ENCODE measurements at places on chromosomes 7 and 10. TPM values are rescaled to one million over a fixed set of nuclear protein-coding genes. Genes with fewer than 3 reads are reported as not detected.
A peak's percentile ranks its signal among the peaks of the same experiment; 100 is the strongest.

GRCh38 chr7:85289279-85289678 is 102.4 kb upstream of the SEMA3D start:
- no peak for DNase-seq

DNA sequence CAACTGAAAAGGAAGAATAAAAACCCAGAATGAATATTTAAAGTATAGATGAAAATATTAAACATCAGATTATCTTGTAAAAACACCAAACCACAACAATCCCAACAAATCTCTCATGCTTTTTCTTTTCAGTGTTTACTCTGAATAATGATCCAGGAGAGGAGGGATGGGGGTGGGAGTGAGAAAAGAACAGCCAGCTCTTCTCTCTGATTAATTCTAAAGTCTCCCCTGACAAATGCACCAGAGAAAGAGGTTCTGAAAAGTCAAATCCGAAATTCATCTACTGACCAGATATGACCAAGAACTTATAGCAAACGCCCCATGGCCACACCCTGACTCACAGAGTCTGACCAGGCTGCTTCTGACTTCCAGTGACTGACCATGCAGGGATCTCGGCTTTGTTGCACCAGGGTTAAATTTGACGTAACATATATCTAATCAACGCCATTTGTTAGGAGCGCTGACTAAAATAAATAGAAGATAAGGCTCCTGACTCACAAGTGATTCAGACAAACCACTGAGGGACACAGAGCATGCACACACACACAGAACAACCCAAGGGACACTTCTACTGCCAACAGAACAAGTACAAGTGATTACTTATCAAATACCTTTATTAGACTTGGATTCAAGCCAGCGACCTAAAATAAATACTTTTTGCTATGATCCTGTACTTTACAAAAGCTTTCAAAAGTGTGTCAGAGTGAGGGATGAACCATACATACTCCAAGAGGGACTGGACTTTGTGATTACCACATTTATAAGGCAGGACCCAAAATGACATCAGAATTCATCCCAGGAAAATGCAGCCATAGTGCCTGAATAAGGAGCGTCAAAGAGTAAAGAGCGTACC is 9.3 kb upstream of the SPOCK2 start:
- peak; percentile 45 for DNase-seq

GRCh38 chr10:82208726-82209125 is 333.7 kb downstream of the NRG3 start:
- no peak for DNase-seq

GRCh38 chr7:33155811-33156210 is 26.4 kb downstream of the BBS9 start:
- DNase-seq, result no peak

DNA sequence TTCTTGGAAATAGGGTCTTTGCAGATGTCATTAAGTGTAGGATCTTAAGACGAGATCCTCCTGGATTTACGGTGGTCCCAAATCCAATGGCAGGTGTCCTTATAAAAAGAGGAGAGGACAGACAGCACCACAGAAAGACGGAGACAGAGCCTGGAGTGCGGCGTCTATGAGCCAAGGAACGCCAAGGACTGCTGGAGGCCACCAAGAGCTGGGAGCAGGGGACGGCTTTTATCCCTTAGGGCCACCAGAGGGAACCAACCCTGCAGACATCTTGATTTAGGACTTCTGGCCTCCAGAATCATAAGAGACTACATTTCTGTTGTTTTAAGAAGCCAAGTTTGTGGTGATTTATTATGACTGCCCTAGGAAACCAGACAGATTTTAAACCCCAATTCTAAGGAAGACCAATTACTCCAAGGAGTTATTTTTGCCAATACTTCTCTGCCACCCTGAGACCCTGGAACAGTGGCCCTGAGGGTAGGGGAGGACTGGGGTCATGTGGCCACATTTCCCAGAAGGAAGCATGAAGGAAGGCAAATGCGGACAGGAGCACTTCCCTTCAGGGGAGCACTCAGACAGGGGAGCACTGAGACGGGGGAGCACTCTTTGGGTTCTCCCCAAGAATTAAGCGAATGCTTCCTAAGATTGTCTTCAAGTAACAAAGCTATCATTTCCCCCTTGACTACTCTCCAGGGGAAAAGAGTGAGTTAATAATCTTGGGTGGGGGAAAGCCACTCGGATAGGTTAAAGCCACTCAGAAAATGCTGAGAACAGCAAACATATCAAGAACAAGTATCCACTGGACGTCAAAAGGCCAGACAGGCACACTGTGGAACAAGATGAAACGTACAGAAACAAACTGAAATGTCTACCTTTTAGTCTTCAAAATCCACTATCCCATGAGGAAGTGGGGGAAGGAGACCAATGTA is 67.5 kb downstream of the CHST15 start:
- DNase-seq, result no peak

- no peak for DNase-seq
Measured at GRCh38 chr10:70078937-70079336, 26.3 kb downstream of the MACROH2A2 start.

DNA sequence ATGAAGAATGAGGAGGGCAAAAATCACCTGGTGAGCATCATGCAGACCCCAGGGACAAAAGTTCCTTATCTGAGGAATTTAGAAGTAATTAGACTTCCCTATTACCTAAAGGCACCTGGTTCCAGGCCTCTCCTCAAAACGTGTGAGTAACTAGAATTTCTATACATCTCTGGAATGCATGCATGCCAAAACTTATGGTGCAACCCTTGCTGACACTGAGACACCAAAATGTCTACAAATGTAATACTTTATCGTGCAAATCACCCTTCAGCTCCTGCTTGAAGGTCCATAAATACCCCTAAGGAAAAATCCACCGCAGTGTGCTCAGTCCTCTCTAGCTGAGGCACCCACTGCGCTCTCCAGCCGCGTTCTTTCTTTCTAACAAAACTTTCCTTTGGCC is 84.2 kb downstream of the PAXIP1 start:
- DNase-seq, result no peak

DNA sequence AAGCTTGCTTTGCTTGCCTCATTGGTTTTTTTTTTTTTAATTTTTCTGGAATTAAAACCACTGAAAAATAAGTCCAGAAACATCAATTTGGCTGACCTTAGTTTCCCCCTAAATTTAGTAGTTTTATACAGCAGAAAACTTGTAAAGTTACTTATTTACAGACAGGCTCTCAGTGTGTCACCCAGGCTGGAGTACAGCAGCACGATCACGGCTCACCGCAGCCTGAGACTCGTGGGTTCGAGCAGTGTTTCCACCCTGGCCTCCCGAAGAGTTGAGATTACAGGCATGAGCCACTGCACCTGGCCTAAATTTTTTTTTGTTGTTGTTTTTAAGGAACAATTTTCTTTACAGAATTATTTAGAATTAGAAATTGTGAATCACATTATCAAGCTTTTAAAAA is 250.5 kb downstream of the SDK1 start:
- DNase-seq, result no peak

GRCh38 chr7:154167807-154168206 is 115.6 kb downstream of the DPP6 start:
- no peak for DNase-seq

- no peak for DNase-seq
Measured at GRCh38 chr7:131008840-131009711, 275.1 kb upstream of the KLF14 start.

DNA sequence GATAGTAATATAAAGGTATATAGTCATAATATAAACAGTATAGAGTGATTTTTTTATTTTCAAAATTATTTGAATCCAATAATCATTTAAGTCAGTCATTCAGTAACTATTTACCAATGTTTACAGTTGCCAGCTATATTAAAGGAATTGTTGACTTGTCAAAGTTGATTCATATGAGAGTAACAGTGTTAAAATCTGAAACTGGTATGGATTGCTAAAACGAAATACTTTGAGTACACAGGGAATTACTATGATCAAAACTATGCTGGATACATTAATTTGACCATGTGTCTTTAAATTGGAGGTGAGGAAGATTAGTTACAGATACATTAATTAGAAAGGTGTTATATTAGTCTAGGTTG is 282.6 kb downstream of the ADK start:
- DNase-seq, result no peak

DNA sequence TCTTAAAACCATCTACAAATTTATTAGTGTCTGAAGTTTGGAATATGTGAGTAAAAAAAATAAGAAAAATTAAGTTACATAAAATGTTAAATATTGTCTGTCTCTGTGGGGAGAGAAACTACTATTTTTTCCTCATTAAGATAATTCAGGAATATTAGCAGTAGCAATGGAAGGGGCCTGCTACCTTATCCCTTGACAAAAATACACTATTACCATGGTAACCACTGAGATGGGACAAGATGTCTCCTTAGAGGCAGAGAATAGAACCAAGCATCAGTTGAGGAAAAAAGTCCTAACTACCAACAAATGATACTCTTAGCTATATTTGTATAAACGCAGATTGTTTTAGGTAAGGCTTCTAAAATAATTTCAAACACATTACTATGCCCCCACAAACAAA is 150.7 kb upstream of the LSM8 start:
- DNase-seq, result no peak

DNA sequence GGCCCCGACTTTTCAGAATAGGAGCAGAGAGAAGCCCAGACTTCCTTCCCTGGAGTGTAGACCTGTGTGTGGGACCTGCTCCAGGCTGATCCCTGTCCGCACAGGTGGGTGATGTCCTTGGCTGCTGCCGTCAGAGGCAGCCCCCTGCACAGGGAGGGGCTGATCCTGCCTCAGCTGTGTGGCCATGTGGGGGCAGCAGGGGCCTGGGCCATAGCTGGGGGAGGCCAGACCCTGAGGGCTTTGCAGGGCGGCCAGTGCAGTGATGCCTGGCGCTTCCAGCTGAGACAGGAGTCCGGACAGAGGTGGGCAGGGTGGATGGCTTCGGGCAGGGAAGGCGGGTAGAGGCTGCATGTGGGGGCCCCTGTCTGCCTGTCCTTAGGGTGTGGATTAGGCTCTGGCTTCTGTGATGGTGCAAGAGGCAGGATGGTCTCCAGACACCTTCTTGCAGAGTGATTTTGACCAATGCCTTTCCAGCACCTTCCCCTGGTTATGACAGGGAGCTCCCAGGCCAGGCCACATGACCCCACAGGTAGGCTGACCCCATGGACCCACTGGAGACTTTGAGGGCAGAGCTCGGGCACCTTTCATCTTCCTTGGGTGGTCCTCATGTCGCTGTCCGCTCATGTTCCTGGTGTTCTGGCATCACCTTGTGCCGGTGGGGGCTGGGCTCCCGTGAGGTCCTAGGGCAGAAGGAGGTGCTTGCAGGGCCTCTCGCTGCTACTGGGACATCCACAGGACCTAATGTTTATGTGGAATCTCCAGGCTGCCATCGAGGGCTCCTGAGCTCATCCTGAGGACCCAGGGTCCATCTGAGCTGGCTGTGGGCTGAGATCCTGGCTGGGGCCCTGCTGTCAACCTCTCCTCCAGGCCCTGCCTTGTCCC is 141.5 kb downstream of the ADCY1 start:
- peak; percentile 81 for DNase-seq

DNA sequence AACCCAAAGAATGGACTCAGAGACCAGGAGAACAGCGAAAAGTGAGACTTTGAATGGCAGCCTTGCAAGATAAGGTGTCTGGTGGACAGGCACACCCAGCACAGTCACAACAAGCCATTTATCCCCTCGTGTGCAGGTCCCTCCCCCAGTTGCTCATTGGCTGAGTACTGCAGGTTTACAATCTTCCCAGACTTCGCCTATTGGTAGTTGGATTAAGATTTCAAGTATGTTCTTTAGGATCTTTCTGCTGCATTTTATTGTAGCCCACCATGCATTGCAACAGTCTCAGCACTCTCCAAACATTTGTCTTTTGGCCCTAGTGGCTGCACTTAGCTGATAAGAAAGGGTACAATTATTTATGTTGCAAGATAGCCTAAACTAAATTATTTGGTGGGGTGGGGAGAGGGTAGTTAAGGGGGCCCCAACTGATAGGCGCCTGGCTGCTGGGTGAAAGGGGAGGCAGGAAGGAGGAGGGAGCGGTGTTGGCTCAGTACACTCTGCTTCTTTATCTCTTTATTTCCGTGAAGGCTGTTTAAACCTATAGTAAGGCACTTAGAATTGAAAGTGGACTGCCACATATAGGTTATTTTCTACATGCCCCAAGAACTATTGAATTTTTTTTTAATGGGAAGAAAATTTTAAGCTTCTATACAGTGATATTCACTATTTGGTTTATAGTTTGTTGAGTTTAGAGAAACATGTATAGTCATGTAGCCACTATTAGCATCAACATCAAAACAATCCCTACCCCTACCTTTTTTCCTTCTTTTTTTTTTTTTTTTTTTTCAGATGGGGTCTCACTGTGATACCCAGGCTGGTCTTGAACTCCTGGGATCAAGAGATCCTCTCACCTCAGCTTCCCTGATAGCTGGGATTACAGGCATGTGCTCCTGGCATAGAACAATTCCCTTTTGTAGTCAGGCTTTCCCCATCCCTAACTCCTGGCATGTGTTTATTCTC is 54.2 kb downstream of the GUSB start:
- DNase-seq, result no peak

GRCh38 chr7:77232467-77232866 is 32.8 kb upstream of the FGL2 start:
- no peak for DNase-seq

GRCh38 chr7:110421490-110422241 is 669.3 kb upstream of the LRRN3 start:
- DNase-seq, result no peak

GRCh38 chr7:84847790-84848189 is 339.1 kb downstream of the SEMA3D start:
- no peak for DNase-seq

DNA sequence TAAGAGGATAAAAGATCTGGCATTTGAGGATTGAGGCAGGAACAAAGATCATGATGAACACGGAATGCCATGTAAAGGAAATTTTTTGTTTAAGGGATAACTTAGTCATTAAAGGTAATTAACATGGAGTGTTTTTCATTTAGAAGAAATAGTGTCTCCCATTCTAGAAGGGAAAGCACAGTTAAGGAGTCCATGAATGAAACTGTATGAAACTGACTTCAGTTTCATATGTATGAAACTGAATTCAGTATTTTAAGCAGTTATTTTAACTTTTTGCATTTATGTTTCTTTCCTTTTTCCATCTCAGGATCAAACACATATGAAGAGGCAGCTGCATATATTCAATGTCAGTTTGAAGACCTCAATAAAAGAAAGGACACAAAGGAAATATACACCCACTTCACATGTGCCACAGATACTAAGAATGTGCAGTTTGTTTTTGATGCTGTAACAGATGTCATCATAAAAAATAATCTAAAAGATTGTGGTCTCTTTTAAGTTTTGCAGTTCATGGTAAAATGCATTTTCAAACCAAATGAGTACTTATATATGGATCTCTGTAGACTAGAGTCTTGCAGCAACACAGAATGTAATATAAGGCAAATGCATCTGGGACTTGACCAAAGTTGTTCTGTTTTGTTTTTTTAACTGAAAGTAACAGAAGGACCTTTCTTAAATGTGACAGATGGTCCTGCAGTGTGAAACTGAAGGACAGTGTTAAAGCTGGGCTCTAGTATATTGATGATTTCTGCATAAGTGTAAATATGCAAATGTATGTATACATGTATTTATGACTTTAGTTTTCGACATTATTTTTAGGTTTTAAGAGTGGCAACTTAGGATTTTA is 82.6 kb downstream of the GNAI1 start:
- DNase-seq, result no peak

The DLX6 gene
- not detected for total RNA-seq

The CUZD1 gene
- total RNA-seq, result 0.63 TPM

The PRPS1L1 gene
- total RNA-seq, result not detected

The PLCE1 gene
- 17.9 TPM for total RNA-seq

The MSMB gene
- total RNA-seq, result not detected

The GHRHR gene
- not detected for total RNA-seq

The CCDC71L gene
- total RNA-seq, result 26.6 TPM

The ST8SIA6 gene
- 1.2 TPM for total RNA-seq

The ARHGEF5 gene
- 8.0 TPM for total RNA-seq

Data from esophagus muscularis mucosa (tissue), 4 donors.